ENCODE measurements at places on chromosomes 2 and 18.

DNA sequence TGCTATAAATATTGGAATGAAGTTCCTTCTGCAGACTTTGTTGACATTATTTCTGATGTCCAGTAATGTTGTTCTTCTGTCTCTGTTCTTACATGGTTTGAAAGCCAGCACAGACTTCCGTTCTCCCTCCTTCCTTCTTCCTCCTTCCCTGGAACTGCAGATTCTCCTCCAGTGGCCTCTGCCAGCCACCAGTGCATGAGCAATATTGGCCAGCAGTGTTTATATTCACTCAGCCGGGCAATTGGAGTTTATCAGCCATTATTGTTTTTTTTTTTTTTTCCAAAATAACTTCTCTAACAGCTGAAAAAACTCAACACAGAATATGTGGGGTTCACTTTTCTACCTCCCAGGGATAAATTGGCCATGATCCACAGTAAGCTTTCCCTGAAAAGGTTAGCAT lies 86.8 kb downstream of the ADCYAP1 start:
- DNase-seq = no peak

DNA sequence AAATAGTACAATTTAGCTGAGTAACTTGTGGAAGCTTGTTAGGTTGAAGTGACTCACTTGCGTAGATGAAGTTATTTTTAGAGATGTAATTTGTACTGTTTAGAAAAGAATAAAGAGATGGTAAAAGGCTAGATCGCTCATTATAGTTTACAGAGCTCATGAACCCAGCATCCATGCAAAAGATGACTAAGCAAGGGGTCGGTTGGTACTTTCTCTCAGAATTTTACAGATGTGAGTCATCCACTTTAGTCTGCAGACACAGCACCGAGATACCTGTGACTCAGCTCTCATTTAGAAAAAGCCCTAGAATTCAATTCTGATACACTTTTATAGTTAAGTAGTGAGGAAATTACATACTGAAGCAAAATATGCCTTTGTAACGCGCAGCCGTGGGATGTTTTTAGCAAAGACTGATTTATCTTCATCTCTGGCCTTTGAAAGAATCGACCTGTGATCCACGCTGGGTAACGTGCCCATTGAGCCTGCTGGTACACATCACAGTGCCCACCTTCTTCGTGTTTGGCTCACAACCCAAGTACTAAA lies 116.5 kb upstream of the FOSL2 start:
- no peak for DNase-seq

DNA sequence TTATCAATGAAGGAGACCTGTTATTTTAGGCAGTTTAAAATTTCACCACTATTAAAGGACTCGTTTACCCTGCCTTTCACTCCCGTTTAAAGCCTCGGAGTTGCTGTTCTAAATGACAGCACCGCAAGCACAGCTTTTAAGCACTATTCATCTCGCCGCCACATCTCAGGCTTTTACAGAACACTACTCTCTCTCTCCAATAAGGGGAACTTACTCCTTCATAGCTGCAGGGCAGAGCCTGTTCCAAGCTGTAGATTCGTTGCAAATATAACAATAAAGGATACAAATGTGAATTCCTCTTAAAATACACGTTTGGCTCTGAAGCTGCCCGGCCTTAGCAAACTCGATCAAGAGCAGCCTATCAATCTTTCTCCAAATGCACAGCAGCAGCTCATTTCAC lies 271.8 kb downstream of the ZNF521 start:
- DNase-seq = no peak

GRCh38 chr2:221924576-221924975 lies 352.5 kb upstream of the EPHA4 start:
- no peak for DNase-seq

GRCh38 chr2:201108341-201108740 lies 7.6 kb upstream of the CFLAR start:
- no peak for DNase-seq

- no peak for DNase-seq
Observed at GRCh38 chr18:12891561-12891960, 7.5 kb upstream of the PTPN2 start.

DNA sequence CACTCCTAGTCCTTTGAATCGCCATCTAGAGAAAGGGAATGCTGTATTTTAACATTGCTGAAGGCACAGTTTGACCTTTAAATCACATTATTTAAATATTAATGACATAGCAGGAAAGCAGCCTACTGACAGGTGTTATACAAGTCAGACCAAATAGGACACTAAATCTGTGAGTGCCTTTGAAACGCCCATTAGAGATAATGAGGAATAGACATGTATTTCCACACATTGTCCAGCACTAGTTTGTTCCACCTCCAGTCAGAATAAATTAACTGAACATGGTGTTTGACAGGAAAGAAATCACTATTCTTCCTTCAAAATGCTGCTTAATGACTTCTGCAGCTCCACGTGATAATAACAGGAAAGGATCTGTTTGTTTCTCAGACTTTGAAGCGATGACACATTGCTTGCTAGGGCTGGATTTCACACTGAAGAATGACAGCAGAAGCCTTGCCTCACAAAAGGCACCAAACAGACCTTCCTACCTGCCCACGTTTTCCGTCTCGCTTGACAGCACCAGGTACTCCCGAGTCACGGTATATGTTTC lies 90.5 kb upstream of the DDX18 start:
- no peak for DNase-seq

GRCh38 chr2:212539072-212539880 lies 674 bp upstream of the ERBB4 start:
- peak; percentile 43 for DNase-seq

GRCh38 chr2:37625796-37626571 lies 45.5 kb downstream of the CDC42EP3 start:
- no peak for DNase-seq

DNA sequence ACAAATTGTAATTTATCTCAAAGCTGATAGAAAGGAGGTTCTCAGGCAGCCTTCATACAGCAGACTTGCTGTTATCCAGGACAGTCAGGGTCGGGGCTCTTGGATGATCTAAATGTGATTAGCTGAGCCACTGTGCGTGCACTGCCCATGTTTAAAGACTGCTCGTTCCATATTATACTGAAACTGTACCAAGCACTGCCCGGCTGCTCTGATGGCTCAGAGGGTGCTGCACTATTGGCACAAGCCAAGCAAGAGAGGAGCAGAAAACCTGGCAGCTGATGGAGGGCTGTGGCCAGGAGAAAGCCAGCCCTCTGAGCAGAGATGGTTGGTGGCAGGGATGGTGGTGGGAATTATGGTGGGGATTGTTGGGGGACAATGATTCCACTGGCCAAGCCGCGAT lies 63.4 kb downstream of the COL6A3 start:
- no peak for DNase-seq

GRCh38 chr2:10847008-10847407 lies 34.4 kb upstream of the PDIA6 start:
- DNase-seq = no peak

GRCh38 chr2:99471654-99472599 lies 17.9 kb downstream of the REV1 start:
- no peak for DNase-seq

DNA sequence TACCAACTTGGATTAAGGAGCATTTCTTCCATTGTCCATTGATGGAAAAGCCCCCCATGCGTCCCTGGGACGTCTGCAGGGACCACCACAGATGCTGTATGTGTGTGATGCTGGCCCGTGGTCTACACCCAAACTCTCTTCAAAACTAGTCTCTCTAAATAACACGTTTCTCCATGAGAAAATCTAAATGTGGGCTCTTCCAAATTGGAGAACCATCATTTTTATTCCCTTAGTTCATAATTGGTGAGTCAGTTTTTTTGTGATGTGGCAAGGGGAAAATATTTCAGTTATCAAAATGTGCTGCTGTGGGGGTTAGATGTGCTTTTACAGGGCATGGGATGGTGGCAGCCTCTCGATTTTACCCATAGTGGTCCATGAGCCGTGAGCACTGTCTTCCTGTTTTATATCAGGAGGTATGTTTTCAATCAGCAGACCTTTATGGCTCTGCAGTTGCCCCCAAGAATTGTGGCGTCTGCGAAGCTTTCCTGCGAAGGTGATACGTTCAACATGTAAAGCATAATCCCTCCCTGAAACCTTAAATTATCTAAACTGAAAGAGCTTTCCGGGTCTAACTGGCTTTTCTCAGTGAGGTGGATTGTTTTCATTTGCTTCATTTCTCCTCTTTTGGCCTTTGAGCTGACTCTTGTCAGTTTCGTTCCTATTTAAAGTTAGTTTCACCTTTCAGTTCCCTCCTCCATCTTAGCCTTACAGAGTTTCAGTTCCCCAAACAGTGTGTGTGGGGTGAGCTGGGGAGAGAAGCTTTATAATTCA lies 78.4 kb downstream of the SETBP1 start:
- DNase-seq = no peak

DNA sequence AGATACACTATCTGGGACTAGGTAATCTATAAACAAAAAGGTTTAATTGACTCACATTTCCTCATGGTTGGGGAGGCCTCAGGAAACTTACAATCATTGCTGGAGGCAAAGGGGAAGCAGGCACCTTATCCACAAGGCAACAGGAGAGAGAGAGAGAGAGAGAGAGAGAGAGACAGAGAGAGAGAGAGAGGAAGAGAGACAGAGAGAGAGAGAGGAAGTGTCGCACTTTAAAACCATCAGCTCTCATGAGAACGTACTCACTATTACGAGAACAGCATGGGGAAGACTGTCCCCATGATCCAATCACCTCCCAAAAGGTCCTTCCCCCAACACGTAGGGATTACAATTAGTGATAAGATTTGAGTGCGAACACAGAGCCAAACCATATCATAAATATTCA lies 253.5 kb upstream of the TRIB2 start:
- DNase-seq = no peak

GRCh38 chr2:234989183-234989701 lies 37.4 kb downstream of the SH3BP4 start:
- peak; percentile 25 for DNase-seq

- DNase-seq = no peak
Observed at GRCh38 chr18:79825913-79826312, 28.2 kb downstream of the KCNG2 start.

GRCh38 chr2:150046810-150047209 lies 440.7 kb downstream of the RND3 start:
- DNase-seq = no peak

DNA sequence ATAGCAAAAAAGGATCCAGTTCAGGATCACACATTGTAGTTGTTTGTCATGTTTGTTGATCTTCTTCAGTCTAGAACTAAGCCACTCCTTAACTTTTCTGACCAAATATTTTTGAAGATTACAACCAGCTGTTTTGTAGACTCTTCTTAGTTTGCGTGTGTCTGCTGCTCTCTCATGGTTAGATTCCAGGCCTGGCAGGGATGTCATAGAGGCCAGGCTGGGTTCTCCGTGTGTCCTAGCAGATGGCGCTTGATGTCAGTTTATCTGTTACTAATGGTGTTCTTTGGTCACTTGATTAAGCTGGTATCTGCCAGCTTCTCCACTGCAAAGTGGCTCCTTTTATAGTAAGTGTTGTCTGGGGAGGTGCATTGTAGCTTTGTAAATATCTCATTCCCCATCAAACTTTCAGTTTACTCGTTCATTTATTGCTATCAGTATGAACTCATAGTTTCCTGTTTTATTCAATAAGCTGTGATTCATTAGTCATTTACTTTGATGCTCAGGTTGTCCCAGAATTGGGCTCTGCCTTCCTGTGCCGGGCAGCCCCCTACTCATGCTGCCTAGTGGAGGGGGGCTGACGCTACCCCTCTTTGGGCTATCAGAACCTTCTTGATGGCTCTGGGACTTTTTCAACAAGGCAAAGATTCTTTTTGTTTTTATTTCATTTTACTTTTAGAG lies 42.1 kb downstream of the GRHL1 start:
- DNase-seq = no peak

DNA sequence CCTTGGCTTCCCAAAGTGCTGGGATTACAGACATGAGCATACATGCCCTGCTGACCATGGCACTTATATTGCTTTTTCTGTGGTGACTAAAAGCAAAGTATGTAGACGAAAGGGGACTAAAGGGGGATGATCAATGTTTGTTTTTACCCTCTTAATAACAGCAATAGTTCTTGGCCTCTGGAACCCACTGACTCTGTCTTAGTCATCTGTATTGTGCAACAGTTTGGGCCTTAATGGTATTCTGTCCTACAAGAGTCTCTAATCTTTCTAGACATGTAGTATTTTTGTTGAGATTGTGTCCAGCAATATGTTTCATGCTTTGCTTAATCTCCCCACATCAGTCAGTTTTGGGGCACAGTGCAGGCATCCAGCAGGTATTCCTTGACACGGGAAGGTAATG lies 359.9 kb upstream of the FANCL start:
- no peak for DNase-seq

- no peak for DNase-seq
Observed at GRCh38 chr2:174729797-174730697, 34.2 kb downstream of the CHRNA1 start.

- peak; percentile 55 for DNase-seq
Observed at GRCh38 chr18:8771930-8772329, 66.6 kb downstream of the MTCL1 start.

GRCh38 chr2:176109192-176109901 lies 2.3 kb downstream of the HOXD11 start:
- DNase-seq = no peak

- no peak for DNase-seq
Observed at GRCh38 chr2:14902953-14903352, 270.4 kb downstream of the LRATD1 start.

DNA sequence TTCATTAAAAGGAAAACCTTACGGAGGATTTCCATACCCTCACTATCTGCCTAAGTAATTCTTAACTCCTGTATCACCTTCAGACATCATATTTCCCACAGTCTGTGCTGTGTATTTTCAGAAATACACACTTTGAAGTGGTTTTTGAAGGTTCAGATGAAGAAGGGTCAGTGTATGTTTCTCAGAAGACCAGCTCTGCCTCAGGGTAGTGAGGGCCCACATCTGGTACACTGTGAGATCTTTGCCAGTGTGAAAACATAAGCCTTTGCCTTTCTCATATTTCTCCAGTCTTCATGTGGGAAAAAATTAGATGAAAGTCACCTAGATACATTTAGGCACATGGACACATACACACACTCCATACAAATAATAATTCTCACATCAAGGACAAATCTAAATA lies 408.4 kb downstream of the RIT2 start:
- DNase-seq = no peak

- peak; percentile 83 for DNase-seq
Observed at GRCh38 chr2:170013802-170014551, 164.0 kb upstream of the MYO3B start.
